Right ventricle myocardium inferior (tissue), 1 donor: ENCODE measurements at places on chromosomes 1 and 21.

- DNase-seq, result no peak
Measured at GRCh38 chr1:98387701-98388100, 273.8 kb upstream of the SNX7 start.

DNA sequence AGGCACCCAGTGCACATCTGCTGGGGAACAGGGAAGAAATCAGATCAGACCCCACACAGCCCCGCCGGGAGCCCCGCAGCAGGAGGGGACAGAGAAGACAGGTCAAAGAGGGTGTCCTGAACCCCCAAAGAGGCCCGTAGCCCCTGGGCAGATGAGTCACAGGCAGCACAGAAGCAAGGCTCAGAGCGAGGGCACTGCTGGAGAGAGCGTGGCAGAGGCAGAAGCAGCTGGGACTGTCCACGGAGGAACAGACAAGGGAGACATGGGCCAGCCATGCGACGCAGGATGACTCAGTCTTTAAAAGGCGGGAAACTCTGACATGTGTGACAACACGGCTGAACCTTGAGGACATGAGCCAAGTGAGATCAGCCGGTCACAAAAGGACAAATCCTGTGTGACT, 14.5 kb upstream of the PRDM16 start:
- no peak for DNase-seq

GRCh38 chr1:90712915-90713730, 4.0 kb downstream of the BARHL2 start:
- no peak for DNase-seq

- DNase-seq, result peak; percentile 76
Measured at GRCh38 chr1:160768295-160768657, 27.7 kb upstream of the LY9 start.

DNA sequence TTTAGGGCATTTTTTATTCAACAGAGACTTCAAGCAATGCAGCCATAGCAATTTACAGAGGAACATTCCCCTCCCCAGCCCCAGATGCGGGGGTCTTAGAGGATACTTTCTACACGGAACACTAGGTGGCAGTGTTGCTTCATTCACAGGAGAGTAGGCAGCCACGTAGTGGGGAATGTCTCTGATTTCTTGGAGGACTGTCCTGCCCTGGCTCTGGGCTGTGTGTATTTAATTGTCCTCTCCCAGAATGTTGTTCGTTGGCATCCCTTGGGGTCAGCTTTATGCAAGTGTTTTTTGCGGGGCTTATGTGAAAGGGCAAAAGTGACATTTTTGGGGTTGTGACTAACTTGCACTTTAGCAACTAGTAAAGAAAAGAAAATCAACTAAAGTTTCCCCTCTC, 96.9 kb downstream of the PAPPA2 start:
- DNase-seq, result no peak

GRCh38 chr1:27136998-27137542, 17.9 kb downstream of the SLC9A1 start:
- peak; percentile 93 for DNase-seq

- DNase-seq, result no peak
Measured at GRCh38 chr21:17438635-17439034, 74.2 kb upstream of the CXADR start.

DNA sequence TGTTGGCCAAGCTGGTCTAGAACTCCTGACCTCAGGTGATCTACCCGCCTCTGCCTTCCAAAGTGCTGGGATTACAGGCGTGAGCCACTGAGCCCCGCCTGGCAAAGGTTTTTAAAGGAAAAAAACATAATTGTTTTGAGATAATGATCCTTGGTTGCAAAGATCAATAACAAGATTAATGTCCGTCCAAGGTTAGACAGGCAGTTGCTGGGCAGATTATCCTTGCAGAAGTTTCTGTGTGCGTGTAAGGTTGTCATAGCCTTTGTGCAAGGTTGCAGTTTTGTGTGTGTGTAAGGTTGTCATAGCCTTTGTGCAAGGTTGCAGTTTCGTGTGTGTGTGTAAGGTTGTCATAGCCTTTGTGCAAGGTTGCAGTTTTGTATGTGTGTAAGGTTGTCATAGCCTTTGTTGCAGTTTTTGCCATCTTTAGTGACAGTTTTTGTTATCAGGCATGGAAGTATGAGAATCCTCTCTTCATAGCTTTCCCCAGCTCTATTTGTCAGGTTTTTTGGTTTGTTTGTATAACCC, 3.6 kb downstream of the YBEY start:
- DNase-seq, result no peak
